ENCODE measurements at places on chromosomes 5 and 9. TPM values are rescaled to one million over a fixed set of nuclear protein-coding genes. Genes with fewer than 3 reads are reported as not detected.

The ALDH7A1 gene
- 24.7 TPM for total RNA-seq

DNA sequence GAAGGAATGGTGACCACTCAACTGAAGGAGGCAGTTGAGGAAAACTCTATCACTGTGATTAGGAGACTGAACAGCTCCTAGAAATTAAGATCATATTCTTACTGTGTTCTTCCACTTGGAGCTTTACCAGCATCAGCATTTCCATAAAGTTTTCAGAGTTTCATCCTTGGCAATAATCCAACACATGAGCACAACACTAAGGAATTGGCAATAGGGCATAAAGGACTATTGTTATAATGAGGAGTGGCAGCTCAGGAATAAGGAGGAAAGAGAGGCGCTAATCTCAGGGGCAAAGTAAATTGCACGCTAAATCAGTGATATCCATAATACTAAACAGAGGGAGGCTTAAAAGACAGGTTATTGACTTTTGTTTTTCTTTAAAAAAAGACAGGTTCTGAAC is 338.9 kb downstream of the EFNA5 start:
- no peak for DNase-seq

DNA sequence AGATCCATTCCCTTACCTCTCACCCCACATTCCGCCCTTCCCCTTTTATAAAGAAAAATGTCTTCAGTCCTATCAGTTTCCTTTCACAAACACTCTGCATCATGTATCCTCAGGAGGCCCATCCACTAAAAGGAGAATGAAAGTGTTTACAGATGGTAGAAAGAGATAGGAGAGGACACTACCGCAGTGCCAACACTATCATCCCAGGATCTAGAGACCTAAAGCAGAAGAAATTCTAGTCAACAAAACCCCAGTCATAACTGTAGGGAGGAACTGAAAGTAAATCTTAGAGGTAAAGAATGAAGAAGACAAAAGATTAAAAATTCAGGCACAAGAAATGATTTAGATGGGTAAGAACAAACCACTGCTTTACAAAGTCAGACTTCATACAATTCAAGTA is 114.1 kb downstream of the MLLT3 start:
- no peak for DNase-seq

DNA sequence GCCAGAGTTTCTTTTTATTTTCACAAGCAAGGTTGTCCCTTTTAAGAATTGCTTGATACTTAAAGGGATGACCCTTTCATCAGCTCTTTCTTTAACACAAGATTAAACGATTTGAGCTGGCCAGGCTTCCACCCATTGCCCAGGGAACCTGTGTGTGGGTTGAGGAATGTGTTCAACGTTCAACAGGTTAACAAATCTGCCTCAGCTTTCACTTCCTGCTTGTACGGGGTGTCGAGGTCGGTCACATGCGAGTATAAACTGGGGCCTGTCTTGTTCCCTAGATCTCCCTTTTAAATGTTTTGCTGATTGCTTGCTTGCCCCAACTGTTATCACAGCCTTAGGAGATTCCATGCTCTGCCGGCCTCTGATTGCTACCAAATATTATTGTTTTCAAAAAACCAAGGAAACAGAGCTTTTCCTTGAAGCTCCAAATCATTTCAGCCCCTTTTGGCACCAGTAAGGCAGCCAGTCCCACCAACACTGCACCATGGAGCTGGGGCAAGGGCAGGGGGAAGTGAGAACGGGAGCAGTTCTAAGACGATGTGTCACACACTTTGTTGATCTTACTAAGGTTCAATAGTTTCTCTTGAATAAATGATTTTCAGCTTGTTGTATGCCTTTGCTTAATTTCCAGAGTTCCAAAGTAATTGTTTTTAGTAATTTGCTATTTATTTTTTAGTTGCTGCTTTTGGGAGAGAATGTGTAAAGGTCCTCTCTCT is 10.7 kb upstream of the CLK4 start:
- DNase-seq: no peak

GRCh38 chr5:174327896-174328295 is 282.4 kb downstream of the NSG2 start:
- no peak for DNase-seq

- DNase-seq: no peak
These were observed 30.4 kb downstream of the GNG10 start for GRCh38 chr9:111691672-111692329.

- no peak for DNase-seq
These were observed 61.5 kb upstream of the TEX48 start for GRCh38 chr9:114743446-114743845.

GRCh38 chr9:2086971-2087370 is 71.8 kb downstream of the SMARCA2 start:
- DNase-seq: no peak

DNA sequence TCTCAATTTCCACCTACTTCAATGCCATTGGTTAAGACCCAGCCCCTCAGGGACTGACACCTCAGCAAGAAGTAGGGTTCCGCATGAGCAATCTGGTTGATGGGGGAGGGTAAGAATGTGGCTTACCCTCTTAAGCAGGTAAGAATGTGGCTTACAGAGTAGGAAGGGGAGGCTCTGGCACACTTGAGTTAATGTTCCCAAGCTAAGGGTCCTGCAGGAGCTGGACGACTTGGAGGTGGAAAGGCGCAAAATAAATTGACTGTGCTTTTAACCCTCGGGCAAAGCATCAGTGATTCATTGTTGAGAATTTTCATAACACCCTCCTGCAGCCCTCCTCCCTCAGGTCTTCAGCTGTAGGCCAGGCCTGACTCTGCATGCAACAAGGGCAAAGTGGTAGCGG is 24.9 kb upstream of the ADRA1B start:
- DNase-seq: no peak

- DNase-seq: no peak
These were observed at the start of gene FOXB2 for GRCh38 chr9:77019236-77019925. Gene FOXB2 (plus strand): TSS chr9:77019655. CDS start chr9:77019655, 0 bp downstream.

GRCh38 chr5:73116506-73116905 is 3.9 kb upstream of the TMEM171 start:
- no peak for DNase-seq

The EQTN gene
- not detected for total RNA-seq

The PANK3 gene
- 29.9 TPM for total RNA-seq

The EIF4EBP3 gene
- total RNA-seq: 8.8 TPM

The PCDHGA11 gene
- 3.5 TPM for total RNA-seq

DNA sequence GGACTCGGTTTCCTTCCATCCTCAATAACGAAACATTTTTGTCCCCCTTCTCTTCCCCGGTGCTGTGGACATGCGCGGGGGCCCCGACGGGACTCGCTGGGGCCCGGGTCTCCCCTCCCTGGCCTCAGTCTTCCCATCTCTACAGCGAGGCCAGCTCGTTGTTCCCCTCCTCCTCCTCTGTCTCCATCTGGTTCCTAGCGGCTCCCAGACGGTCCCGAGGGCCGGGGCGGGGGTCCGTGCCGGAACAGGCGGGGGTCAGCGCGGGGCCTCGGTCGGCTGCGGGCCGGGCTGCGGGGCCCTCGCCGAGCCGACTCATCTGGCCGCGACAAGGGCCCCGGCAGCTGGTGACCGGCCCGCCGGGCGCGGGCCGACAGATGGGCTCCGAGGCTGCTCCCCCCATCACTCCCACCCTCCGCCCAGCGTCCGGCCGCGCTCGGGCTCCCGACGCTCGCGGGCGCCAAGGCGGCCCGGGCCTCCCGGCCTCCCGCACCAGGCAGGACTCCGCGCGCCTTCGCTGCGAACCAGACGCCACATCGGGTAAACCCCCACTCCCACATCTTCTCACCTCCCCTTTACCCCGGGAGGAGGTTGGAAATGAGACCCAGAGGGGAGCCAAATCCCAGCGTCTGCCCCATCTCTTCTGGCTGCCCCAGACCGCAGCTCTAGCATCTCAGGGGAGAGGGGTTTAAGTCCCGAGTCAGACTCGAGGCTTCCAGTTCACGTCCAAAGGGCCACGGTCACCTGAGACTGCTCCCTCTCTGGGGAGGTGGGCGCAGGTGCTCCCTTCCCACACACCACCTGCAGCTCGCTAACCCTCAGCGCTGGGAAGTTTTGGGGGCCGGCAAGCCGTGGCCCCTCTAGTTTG is 8.1 kb downstream of the BARHL1 start:
- no peak for DNase-seq

DNA sequence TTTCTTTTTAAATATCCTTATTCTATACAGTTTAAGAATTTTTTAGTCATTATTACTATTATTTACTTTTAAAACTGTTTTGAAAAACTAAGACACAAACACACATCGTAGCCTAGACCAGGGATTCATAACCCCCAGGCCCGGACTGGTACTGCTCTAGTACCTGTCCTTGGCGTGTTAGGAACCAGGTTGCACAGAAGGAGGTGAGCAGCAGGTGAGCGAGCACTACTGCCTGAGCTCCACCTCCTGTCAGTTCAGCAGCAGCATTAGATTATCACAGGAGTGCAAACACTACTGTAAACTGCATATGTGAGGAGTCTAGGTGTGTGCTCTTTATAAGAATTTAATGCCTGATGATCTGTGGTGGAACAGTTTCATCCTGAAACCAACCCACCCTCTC is 357.0 kb downstream of the PTPRD start:
- DNase-seq: no peak

- DNase-seq: no peak
These were observed 44.7 kb upstream of the CRHBP start for GRCh38 chr5:76908166-76908565.

GRCh38 chr5:83022334-83022733 is 54.9 kb downstream of the TMEM167A start:
- DNase-seq: no peak

The ACOT12 gene
- total RNA-seq: not detected

DNA sequence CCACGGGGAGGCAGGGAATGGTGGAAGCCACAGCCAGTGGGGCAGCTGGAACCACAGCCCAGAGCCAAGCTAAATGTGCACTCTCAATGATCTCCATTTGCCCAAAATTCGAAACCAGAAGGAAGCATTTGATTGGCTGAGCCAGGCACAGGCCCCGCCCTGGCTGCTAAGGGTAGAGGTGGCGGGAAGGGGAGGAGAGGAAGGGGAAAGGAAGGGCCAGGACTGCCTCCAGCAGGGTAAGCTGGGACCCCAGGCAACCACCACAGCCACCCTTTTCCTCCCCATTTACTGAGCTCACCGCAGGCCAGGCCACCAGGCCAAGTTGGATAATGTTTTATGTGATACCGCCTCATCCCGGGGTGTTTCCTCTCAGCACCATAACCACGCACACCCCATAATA is 100.3 kb upstream of the RAPGEF1 start:
- DNase-seq: no peak

The GIN1 gene
- 11.4 TPM for total RNA-seq

DNA sequence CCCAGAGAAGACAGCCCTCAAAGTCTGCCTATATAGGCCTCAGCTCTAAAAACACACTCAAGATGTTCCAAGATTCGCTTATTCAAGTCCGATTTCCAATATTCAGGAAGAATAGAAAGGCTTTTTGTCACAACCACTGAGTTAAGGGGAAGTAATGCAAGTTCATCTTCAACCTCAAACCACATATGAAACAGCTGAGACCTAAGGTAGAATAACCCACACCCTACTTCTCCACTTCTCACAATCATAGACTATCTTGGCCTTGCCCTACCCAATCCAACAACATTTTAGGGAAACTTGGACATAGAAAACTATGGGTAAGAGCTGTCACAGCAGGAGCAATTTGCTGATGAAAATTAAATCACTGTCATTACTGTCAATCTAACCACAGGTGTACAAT is 152.0 kb upstream of the LRRTM2 start:
- no peak for DNase-seq

DNA sequence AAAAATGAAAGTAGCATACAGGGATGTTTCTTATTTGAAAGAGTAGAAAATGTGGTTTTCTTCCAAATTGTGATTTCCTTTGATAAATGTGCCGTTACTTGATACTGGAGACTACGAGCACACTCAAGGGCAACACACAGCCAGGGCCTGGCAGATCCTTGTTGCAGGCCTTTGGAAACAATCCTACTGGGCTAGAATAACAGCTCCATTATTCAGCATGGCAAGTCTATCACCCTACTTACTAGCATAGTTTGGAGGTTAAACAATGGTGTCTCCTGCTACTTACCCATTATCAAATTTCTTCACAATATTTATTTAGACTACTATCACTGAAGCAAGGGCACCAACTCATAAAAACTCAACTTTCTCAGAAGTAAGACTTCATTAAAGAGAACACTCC is 140.8 kb upstream of the ZNF608 start:
- no peak for DNase-seq

The SNAPC4 gene
- 3.8 TPM for total RNA-seq

GRCh38 chr9:85310573-85310972 is 431.2 kb downstream of the AGTPBP1 start:
- no peak for DNase-seq

DNA sequence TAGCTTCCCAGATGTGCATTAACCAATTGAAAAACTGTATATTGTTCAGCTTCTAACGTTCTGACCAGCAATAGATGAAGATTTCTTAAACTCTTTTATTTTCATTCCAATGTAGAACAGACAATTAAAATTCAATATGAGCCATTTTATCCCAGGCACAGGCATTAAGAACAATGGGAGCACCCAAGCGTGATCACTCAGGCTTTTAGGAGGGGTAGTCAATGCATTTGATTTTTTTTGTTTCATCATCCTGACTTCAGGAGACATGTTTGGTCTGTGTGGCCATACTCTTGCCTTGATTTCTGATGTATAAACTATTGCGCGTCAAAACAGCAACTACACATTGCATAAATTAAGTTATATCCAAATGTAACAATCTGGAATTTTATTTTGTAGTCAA is 653.0 kb upstream of the RORB start:
- no peak for DNase-seq

The KIF4B gene
- 0.05 TPM for total RNA-seq

DNA sequence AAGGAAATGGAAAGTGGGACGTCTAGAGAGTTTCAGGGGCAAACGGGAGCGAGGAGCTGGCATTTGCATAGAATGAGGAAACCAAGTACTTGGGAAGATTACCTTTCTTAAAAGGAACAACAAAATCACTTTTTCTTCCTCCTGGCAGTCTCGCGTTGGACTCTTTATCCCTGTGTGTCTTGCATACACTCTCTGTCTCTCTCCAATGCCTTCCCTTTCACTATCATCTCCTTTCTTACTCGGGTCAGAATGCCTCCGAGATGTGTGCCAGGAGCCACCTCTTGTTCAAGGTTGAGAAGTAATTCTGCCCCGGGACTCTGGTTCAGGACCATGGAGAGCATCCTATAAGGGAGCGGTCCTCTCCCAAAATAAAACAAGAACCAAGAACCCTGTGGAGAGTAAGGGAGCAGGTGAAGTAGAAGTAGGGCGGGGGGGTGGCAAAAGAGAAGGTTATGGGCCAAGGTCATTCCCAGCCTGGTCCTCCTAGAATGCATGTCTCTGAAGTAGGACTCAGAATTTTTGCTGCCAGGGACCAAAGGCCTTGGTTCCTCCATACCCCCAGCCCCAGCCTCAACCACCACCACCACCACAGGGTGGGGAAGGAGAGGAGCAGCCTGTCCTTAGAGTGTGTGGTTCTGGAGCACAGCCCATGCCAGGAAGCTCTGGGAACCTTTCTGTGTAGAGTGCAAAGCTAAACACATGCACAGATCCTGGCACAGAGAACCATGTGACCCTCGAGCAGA is 72.1 kb upstream of the ARAP3 start:
- DNase-seq: no peak

GRCh38 chr5:150946351-150946905 is 41.6 kb upstream of the ZNF300 start:
- DNase-seq: peak; percentile 90

GRCh38 chr5:71903808-71904207 is 184.7 kb downstream of the CARTPT start:
- no peak for DNase-seq

GRCh38 chr5:83538786-83539462 is 67.4 kb downstream of the VCAN start:
- DNase-seq: no peak

- no peak for DNase-seq
These were observed 5.4 kb downstream of the RAD17 start for GRCh38 chr5:69374911-69375446.

The LRRC26 gene
- not detected for total RNA-seq

The VCAN gene
- 94.1 TPM for total RNA-seq

- DNase-seq: no peak
These were observed 91.6 kb downstream of the ZNF462 start for GRCh38 chr9:106954558-106954957.

All from left cardiac atrium (tissue), 4 donors.